ENCODE measurements at places on chromosomes 13 and 19.

- DNase-seq: peak; percentile 42
These were observed 245.1 kb downstream of the KCTD12 start for GRCh38 chr13:76641056-76641455.

DNA sequence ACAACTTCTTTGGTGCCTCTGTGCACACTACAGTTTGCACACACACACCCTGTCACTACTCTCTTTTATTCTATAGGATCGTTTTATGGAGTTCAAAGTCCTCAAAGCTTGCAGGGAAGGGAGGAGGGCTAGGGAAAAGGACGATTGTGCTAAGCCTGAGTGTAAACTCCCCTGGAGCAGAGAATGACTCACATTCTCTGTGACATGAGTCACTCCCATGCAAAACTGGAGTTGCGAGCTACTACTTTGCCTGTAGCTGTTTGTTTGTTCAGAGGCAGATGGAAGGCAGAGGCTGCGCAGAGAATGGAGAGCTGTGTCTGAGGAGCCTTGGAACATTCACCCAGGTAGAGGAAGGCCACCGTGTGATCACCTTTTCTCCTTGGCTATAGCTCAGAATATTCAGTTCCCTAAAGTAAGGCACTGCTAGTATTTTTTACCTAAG is 80.5 kb upstream of the MBNL2 start:
- DNase-seq: peak; percentile 80

DNA sequence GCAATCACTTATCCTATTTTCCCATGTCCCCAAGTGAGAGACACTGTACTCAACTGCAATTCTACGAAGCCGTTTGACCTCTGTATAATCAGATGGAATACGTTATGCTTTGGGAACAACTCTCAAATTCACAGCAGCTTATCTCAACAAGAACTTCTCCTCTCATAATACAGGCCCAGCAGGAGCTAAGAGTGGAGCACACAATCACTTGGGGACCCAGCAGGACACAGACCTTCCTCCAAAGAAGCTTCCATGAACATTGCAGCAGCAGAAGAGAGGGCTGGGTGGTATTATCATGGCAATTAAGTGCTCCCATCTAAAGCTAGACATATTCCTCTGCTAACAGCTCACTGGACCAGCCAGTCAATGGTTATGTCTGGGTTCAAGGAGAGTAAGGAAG is 428.3 kb upstream of the MIR17HG start:
- peak; percentile 38 for DNase-seq

DNA sequence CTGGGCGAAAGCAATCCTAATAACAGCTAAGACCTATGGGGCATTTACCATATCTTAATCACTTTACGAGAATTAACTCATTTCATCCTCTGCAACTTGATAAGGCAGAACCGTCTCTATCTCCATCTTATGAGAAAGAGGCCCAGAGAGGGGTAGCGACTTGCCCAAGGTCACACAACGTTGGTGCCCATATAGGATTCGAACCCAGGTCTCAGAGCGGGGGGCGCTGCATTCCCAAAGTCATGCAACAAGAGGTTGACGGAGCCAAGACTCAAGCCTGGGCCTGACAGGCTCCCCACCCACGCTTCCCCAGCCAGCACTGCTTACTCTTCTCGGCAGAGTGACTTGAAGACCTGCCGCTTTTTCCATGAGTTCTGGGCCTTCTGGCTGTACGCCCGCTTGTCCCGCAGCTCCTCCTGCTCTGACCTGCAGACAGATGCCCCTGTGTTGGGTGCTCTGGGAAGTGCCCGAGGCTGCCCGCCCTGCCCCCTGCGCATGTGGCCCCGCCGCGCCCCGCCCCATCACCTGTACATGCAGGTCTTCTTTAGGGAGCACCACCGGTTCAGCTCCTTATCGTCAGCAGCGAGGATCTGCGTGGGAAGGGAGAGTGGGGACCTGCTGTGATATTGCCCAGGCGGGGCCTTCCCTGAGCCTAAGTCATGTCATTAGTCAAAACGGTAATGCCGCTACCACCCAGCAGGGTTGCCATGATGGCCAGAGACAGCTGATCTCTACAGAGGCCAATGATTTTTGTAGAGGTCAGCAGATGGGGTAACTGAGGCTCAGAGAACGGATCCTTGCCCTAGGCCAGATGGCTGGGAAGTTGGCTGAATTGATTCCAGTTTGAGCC is 10.8 kb downstream of the KRI1 start:
- no peak for DNase-seq

GRCh38 chr13:63896321-63896720 is 2480.7 kb upstream of the PCDH20 start:
- no peak for DNase-seq

DNA sequence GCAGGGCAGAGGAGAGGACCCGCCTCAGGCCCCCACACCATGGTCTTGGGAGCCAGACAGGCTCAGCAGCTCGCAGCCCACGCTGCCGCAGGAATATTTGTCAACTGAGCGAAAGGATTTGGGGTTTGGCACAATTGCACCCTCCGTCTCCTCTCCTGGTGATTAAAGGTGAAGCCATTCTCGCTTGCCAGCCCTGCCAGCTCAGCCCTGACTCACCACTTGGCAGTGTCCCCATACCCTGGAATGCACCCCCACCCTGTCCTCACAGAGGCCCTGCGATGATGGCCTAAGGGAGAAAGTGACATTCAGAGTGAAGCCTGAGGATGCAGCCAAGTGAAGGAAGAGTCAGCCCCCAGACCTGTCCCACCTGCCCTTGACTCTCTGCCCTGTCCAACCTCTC is 18.8 kb downstream of the CYTH2 start:
- DNase-seq: peak; percentile 70

GRCh38 chr13:42880056-42880605 is 98.7 kb downstream of the FAM216B start:
- DNase-seq: no peak

- DNase-seq: no peak
These were observed 2.1 kb downstream of the ZMYM2 start for GRCh38 chr13:19960653-19960976.

DNA sequence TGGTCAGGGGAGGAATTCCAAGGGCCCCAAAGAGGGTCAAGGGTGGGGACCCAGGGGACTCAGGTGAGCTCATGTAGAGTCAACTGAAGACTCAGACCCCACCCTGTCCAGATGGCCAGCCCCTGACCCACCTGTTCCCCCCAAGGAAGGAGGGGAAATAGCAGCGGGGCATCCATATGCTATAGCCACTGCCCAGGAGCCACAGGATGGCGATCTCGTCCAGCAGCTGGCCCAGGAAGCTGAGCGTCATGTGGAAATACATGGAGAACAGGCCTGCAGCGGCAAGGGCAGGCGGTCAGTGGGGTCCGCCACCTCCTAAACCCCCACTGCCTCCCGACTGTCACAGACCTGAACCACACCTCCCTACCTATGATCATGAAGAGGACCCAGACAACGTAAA is 21.4 kb downstream of the ACER1 start:
- no peak for DNase-seq

DNA sequence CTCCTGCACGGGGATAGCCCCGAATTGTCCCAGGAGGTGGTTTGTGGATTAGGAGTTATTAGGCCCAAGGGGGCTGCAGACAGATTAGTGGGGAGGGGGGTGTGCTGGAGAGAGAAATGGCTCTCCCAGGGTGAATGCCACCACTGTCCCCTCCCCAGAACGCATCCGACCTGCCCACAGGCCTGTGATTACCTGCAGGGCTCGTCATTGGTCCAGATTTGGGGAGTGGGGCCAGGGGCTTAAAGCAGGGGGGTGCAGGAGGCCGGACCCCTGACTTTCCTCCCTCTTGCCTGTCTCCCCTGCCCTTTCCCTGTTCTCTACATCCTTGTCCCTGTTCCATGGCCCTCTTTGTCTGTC is 1.2 kb downstream of the NRTN start:
- DNase-seq: no peak

- DNase-seq: no peak
These were observed 3.7 kb upstream of the TECR start for GRCh38 chr19:14525729-14526128.

GRCh38 chr19:34888091-34888490 is 38.6 kb upstream of the ZNF30 start:
- DNase-seq: no peak

DNA sequence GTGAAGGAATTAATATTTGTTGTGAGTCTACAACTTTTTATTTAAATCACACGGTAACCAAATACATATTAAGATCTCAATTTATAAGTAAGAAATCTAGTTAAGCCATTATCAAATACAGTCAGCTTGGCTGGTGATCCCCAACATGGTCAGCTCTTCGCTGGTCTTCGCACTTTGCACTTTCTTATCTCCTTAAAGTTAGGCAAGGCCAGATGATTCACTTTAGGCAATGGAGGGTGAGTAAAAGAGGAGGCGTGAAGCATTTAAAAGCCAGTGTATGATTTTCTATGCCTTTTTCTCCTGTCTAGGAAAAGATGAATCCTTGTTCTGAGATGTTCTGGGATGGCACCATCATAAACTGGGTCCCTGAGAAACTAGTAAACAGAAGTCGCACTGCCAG is 793.7 kb upstream of the ARGLU1 start:
- DNase-seq: no peak

- DNase-seq: no peak
These were observed 180.2 kb upstream of the TSC22D1 start for GRCh38 chr13:44756276-44756810.

GRCh38 chr19:35118268-35119020 is 2.8 kb downstream of the FXYD3 start:
- no peak for DNase-seq

DNA sequence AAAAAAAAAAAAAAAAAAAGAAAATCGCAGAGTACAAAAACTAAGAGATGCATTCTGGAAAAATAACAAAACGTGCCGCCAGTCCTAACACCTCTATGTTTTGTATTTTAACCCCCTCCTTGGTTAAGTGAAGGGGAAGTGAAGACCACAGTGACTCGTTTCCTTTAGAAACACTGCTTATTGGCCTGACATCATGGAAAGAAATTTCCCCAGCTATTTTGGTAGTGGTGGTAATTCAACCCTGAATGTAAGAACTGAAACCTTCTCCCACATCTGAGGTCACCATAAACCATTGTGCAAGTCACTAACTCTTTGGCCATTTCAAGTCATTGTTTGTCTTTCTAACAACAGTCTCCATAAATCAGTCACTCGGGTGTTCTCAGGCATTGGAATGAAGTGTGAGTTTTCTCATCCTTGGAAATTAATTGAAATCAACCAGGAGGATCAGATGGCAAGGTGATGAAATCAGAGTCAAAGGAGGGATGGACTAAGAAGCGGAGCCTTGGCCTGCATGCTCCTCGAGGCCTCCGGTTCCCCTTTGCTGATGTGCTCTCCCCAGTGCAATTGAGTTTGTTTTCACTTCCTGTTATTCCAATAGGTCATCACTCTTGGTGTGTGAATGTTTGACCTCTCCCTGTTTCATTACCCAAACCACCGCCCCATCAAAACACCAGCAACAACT is 443.9 kb downstream of the FGF9 start:
- DNase-seq: no peak

DNA sequence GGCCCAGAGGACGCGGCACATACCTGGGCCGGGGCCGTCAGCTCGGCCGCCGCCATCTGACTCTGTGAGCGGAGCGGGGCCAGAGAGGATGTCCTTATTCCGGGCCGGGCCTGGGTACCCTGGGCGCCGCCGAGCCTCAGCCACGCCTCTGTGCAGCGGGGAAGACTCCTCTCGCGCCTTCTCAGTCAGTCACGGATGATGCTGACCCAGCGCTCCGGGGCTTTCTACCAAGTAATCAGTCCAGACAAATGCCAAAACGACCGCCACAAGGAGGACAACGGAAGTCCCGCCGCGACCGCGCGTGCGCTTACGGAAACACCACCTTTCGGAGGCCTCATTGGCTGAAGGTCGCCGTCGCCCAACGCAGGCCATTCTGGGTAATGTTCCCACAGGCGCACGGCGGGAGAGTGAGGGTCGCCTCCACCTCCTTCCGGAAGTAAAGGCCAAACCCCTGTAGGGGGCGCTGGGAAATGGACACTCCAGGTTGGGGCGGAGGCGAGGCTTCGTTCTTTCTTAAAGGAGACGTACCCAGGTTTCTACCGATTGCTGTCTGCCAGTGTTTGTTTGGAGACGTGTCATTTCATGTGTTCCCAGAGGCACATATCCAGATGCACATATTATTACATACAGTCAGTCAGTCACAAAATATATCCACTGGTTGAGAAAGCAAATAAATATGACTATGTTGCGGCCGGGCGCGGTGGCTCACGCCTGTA is at the start of gene ZNF256:
Gene ZNF256, minus strand, starts transcription at position 288 of the 716 bp plus-strand sequence. Its CDS starts 232 bp downstream, at position 56.
- peak; percentile 97 for DNase-seq

DNA sequence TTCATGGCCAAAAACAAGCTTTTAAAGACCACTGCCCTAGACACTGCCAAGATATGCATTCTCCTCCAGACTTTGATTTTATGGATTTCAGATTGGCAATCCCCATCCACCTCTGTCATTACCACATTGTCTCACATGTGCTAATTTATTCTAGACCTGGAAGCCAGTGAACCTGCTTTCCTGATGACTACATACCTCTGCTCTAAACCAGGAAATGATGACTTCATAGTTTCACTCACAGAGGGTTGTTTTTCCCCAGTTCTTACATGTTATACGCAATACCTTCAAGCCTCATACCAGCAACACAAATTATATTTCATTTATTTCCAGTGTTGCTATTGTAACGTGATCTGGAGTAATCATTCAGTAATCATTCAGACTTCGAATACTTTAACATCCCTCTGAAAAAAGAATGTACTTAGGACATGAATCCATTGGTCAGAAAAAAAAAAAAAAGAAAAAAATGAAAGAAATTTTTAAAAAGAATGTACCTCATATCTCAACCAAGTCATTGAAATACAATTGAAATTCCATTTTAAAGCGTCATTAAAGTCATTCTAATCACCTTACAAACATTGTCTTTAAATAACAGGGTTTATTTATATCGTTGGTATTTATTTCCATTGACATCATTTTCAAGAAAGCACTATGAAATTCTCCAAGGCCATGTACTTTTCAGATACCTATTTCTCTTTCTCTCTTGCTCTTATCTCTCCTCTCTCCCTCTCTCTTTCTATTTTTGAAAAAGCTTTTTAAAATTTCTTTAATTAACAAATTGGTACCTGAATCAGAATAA is 33.4 kb upstream of the KLF5 start:
- DNase-seq: no peak

GRCh38 chr19:47322058-47322457 is 9.9 kb upstream of the C5AR2 start:
- DNase-seq: no peak

- DNase-seq: peak; percentile 43
These were observed 15.1 kb upstream of the CACNG8 start for GRCh38 chr19:53947624-53948023.

- DNase-seq: no peak
These were observed 50.0 kb downstream of the TNFRSF19 start for GRCh38 chr13:23620211-23620610.

- no peak for DNase-seq
These were observed 2.7 kb downstream of the ALDH16A1 start for GRCh38 chr19:49455773-49456172.
